Pericardium fibroblast (primary cell): ENCODE measurements at places on chromosomes 1 and 21. TPM values are rescaled to one million over a fixed set of nuclear protein-coding genes. Genes with fewer than 3 reads are reported as not detected.

Gene TOR1AIP1
- total RNA-seq, result 54.3 and 69.9 TPM in 2 replicates

Gene PKLR
- total RNA-seq, result not detected in 2 replicates

Gene CKS1B
- 22.6 and 36.2 TPM in 2 replicates for total RNA-seq

Gene RAB4A
- total RNA-seq, result 32.6 and 66.8 TPM in 2 replicates

Gene PADI2
- 0.12 TPM in 1 of 2 replicates, not detected in the other for total RNA-seq

Gene TTC24
- not detected in 2 replicates for total RNA-seq
